ENCODE measurements at places on chromosomes 5 and 9.

- DNase-seq, result no peak
These were observed 38.7 kb downstream of the ROPN1L start for GRCh38 chr5:10480237-10480985.

DNA sequence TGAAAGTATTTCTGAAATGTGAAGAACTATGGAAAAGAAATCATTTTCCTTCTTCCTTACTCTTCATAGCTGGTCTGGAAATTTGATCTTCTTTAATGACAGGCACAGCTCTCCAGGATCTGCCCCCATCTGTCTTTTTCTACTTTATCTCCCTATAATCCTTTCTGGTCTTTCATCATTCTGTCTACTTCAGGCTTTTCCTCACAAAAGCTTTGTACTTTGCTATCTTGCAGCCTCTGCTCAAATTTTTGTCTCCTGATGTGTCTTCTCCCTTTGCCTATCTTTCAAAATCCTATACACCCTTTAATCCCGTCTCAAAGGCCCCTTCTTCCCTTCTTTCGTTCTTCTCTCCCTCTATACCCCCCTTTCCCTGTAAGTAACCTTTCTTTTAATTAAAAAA is 114.9 kb upstream of the ATP10B start:
- no peak for DNase-seq

GRCh38 chr9:81375187-81376100 is 313.9 kb downstream of the TLE1 start:
- no peak for DNase-seq

DNA sequence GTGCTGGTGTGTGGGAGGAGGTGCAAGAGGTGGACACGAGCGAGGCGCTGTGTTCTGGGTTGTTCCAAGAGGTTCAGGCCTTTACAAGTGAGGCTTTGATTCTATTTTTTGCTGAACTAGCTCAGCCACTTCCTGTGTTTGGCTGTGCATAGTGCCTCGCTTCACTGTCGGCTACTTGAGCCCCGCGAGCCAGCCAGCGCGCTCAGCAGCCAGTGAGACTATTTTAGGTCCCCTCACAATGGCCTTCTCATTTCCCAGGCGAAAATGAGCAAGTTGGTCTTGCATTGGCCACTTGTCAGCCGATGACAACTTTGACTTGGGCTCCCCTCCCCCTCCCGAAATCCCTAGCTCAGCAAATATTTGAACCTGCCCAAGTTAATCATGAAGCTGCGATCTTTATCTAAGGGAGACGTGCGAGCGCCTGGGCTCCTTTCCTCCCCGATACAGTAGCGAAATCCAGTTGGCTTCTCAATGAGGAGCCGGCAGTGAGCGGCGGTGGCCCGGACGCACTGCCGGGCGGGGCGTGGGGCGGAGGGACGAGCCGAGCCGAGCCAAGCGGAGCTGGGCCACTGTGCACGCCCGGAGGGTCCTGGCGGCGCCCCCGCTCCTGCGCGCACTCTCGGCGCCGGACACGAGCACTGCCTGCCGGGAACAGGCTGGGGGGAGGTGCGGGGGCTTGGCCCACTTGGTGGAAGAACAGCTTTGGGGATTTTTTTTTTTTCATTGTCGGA is 72.6 kb downstream of the PIK3R1 start:
- DNase-seq, result no peak

GRCh38 chr5:72364171-72364570 is 44.0 kb downstream of the PTCD2 start:
- no peak for DNase-seq

- DNase-seq, result no peak
These were observed 139.8 kb upstream of the SPEF2 start for GRCh38 chr5:35477911-35478310.

GRCh38 chr5:138629392-138629791 is 54.2 kb upstream of the HSPA9 start:
- DNase-seq, result no peak

DNA sequence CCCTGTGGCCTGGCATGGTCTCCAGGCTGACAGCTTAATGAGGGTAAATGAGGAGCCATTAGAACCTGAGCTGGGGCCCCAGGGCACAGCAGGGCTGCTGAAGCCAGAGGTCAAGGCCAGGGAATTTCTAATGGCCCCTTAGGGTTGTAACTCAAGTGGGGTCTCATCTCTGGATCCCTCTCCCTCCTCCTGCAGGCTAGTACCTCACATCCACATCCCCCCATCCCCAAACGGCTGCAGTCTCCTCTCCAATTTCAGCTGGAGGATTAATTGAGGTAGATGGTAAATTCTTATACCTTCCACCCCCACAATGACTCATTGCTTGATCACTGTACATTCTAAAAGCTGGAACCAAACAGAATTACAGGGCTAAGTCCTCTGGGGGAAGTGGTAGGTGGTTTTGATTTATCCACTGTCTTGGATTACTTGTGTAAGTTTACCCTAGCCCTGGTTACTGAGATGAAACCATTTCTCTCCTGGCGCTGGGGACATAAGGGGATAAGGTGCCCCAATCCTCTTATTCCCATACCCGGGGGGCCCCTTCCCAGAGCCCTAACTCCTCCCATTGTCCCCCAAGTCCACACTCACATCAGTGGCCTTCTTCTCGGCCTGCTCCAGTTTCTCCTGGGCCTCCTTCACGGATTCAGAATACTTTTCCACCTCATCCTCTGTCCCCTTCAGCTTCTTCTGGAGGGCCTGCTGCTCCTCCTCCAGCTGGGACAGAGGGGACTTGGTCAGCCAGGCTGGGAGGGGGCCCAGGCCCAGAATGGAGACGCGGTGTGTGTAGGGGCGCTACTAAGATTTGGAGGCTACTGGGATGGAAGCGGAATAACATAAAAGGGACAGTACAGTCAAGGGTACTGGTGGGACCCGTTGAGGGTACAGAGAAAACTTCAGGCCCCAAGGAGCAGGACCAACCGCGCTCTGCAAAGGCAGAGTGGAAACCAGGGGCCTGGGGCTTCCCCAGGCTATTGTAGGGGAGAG is 875 bp downstream of the TPM2 start:
- peak; percentile 81 for DNase-seq

GRCh38 chr9:95032580-95033341 is 284.7 kb downstream of the FANCC start:
- DNase-seq, result no peak

- no peak for DNase-seq
These were observed 30.4 kb downstream of the IRF1 start for GRCh38 chr5:132459983-132460838.

GRCh38 chr5:122173474-122174415 is 44.4 kb downstream of the ZNF474 start:
- DNase-seq, result no peak

DNA sequence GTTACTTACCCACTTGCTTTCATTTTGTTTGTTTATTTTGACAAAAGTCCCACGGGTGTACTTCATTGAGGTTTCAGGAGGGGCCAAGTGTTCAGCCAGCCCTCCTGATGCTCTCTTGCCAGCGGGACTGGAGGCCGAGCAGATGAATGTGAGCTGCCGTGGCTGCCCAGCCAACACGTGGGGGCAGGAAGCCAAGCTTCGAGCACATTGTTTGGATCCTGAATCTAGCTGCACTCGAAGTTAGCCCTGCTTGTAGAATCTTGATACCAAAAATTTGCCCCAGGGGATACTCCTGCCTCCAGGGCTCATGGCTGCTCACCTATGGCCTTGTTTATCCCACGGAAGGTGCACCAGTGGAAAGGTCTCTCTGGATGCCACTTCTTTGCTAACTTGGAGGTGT is 49.3 kb downstream of the RASGEF1C start:
- no peak for DNase-seq

GRCh38 chr9:394347-395052 is 179.8 kb downstream of the DOCK8 start:
- no peak for DNase-seq

DNA sequence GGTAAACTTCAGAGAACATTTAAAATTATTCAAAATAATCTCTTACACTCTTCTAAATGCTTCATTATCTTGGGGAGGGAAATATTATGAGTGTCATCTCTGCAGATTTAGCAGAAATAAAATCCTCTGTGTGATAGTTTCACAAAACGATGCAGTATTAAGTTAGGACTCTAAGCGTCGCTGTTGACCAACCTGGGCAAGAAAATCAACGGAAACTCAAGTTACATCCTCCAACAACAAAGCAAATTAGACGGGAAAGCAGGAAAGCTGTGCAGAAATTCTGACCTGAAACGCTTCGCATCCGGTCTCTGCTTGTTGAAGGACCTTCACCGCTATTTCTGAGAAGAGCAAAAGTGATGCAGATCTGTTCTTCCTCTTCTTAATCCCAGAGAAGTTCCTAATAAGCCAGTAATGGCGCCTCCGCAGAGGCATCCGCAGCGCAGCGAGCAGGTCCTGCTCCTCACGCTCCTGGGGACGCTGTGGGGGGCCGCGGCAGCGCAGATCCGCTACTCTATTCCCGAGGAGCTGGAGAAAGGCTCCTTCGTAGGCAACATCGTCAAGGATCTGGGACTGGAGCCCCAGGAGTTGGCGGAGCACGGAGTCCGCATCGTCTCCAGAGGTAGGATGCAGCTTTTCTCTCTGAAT is at the start of gene PCDHGA6:
PCDHGA6 (plus strand) TSS at position 219 of the 645 bp plus-strand sequence; CDS start at position 412, 193 bp downstream.
- no peak for DNase-seq

GRCh38 chr5:72351376-72351775 is 31.2 kb downstream of the PTCD2 start:
- no peak for DNase-seq

GRCh38 chr5:132003170-132003744 is 8.2 kb downstream of the ACSL6 start:
- DNase-seq, result no peak

GRCh38 chr9:109314011-109314531 is 6.8 kb downstream of the EPB41L4B start:
- DNase-seq, result no peak

- DNase-seq, result no peak
These were observed 6.6 kb downstream of the POC5 start for GRCh38 chr5:75710637-75711036.

- DNase-seq, result no peak
These were observed 188.2 kb downstream of the PAX5 start for GRCh38 chr9:36845844-36846243.

GRCh38 chr5:152532714-152533113 is 127.6 kb upstream of the NMUR2 start:
- DNase-seq, result no peak

- peak; percentile 2 for DNase-seq
These were observed 34.8 kb upstream of the EFNA5 start for GRCh38 chr5:107705402-107706014.

- no peak for DNase-seq
These were observed 17.0 kb downstream of the GRXCR2 start for GRCh38 chr5:145855763-145856267.

DNA sequence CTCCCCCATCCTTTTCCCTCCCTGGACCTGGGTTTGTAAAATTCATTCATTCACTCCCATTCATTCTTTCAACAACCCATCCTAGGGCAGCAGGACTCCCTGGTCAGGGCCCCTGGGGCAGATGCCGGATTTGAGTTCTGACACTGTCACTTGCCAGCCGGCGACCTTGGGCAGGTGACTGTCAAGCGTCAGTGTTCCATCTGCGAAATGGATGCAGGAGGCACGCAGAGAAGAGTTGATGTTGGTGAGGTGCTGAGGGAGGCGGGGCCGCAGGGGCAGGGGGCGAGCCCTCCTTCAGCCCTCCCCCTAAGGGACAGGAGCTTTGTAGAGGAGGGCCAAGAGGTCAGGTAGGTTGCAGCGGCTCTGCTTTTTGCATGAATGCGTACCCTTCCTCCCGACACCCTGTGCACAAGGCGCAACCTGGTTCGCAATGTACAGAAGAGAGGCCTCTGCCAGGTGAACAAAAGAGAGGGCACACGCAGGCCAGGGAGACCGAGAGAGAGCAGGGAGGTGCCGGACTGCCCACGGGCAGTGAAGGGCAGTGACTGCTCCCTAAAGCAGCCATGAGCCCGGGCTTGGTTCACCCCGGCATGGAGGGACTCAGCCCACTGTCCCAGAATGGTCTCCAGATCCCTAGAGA is 128.1 kb downstream of the BARX1 start:
- no peak for DNase-seq

DNA sequence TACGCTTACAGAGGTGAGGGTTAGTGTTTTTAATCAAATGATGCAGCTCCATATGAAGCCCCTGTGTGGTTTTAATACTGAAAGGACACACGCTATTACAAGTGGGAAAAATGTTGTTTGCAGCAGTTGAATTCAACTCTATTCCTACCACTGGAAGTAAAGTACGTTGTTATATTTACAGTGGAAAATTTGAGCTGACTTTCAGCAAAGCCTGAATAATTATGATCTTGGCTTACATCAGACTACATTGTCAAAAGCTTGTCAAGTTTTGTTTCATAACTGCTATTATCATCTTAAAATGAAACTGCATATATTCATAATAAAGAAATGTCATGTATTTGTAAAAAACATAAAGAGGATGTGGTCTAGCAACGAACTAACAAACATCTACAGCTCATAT is 818.5 kb downstream of the SEMA5A start:
- DNase-seq, result no peak

DNA sequence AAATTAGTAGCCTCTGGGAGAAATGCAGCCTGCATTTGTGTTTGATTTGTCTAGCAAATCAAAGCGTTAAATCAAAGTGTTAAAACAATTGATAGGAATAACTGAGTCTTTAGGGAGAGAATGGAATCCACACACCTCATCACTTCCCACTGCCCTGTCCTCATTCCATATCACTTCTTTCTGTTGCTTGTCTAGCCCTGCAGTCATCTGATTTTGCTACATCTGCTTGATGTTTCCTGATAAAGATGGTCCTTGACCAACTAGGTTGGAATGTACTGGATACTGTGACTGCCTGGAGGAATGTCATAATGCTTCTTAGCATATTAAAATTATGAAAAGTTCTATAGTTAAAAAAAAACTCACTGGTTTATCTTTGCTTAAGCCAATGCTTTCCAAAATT is 119.9 kb downstream of the DOCK2 start:
- DNase-seq, result no peak

GRCh38 chr5:152592416-152592815 is 187.3 kb upstream of the NMUR2 start:
- DNase-seq, result no peak

GRCh38 chr5:80781356-80781755 is 126.6 kb upstream of the DHFR start:
- no peak for DNase-seq
